ENCODE measurements at places on chromosomes 4 and X.

GRCh38 chr4:48047896-48048295 is 31.3 kb downstream of the NIPAL1 start:
- no peak for DNase-seq

- no peak for DNase-seq
These were observed 158.1 kb downstream of the BCOR start for GRCh38 chrX:39939678-39940077.

DNA sequence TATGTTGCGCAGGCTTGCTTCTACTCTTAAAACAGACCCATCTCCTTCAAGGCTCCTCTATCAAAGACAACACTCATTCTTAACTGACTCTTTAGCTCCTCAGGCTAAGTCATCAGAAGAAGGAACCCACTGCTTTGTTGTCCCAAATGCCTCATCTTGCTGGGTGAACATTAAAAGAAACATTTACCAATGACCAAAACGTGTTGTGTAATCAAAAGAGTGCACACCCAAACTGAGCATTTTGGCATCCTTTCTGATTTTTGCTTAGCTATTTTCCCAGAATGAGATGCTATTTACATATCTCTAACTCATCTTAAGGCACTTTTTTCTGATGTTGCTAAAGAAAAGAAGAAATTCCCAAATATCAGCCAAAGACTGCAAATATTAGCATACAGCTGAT is 131.7 kb upstream of the VCX3A start:
- DNase-seq: no peak

DNA sequence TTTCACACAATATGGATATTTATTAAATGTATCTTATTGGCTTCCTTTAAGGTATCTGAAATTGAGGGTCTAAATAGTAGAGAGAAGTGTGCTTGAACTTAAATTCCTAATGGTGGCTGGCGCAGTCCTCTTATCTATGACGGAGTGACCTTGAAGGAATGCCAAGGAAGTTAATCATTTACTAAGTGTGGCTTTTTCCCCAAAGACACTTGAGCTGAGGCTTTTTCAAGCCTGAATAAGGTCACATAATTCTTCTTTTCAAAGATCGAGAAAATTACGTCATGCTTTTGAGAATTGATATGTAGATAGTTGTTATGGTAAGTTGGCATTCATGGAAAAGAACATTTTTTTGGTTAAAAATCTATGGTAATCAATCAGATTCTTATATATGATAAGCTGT is 11.7 kb upstream of the PRPS2 start:
- no peak for DNase-seq

DNA sequence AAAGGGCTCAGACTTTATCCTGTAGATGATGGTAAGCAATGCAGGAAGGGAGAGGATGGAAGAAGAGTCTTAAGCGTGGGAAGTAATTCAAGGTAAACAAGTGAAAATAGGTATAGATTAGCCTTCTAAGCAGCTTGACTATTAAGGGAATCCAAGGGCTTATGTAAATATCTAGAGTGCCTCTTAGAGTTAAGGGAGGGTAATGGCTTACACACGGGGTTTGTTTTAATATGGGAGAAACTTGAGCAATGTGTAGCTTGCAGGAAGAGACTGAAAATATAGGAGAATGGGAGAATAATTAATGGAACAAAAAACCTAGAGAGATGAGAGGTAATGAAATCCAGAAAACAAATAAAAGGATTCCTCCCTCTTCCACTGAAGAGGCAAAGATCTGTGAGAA is 12.8 kb upstream of the SAP30 start:
- no peak for DNase-seq

DNA sequence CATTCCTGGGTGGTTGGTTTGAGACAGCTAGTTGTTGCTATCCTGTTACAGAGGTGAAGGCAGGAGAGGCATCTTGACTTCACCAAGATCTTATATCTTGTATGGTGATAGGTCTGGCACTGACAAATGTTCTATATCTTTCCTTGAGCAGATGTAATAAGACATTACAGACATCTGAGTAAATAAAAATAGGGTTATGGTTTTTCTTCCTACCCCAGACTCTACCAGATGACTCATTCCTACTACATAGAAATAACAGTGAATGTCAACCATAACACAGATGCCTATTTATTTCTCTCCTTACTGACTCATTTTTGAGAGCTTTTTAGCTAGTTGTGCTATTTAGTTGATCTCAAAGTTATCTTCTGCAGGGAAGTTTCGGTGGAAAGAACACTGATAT is 21.9 kb downstream of the HNRNPH2 start:
- DNase-seq: no peak

DNA sequence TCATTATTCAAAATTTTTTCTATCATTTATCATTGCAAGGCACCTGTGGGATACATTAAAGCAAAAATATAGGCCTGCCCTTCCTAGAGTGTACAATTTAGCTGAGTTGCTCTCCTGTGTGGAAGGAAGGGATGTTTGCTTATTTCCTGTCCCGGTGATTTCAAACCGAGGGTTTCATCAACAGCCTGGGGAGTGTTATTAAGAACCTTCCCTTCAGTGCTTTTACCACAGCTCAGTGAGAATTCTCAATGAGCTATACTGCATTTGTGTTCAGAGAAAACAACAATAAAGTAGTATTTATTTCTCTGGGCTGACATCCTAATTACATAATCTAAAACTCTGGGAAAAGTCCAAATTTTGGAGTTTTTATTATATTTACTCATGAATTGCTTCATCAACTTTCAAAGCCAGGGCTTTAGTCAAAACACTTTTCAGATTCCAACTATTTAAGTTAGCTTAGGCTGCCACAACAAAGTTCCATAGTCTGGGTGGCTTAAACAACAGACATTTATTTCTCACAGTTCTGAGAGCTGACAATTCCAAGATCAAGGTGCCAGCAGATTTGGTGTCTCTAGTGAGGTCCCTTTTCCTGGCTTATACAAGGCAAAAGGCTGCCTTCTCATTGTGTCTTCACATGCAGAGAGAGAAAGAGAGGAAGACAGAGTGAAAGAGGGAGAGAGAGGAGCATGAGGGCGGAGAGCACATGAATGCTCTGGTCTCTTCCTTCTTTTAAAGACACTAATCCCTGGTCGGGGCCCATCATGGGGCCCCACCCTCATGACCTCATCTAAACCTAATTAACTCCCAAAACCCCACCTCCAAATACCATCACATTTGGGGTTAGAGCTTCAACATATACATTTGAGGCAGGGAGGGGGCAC is 62.6 kb downstream of the MMRN1 start:
- no peak for DNase-seq

GRCh38 chrX:25295466-25295865 is 279.7 kb upstream of the ARX start:
- no peak for DNase-seq

DNA sequence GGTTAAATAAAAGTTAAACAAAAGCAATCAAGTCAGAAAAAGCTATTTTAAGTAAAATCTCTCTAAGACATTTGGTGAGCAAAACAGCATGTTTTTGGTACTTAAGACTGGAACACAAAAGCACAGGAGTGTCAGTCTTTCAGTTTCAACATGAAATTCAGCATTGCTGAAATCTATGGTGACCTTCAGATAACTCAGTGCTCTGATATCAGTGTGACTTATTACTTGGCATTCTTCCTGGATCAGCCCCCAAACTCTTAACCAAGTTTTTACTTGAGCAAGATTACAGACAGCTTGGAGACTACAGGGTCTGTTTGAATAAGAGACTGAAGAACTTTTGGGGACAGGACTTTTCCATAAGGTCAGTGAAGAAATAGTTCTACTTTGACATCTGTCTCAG is 437.2 kb downstream of the RAPGEF2 start:
- no peak for DNase-seq

GRCh38 chr4:8163436-8164193 is 5.0 kb upstream of the ABLIM2 start:
- no peak for DNase-seq

DNA sequence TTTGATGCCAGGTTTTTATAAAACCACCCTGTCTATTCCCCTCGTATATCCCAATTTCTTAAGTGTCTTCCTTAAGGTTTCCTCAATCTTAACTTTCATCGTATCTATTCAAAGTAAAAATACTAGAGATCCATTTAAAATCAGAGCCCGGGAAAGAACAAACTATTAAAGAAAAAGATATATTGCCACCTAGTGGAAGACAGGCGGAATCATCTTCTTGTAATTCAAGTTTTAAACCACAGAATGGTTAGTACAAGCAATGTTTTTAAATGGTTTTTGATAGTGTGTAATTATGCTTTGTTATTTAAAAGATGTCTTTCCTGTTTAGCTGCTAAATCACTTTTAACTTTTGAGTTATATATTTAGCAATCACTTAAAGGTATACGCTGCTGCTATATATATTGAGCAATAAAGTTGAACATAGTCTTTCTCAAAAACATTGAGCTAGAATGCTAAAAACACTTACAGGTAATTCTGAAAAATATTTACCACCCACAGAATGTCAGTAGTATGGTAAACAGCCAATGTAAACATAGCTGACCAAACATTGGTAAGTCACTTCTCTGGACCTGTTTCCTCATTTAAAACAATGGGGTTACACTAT is 18.2 kb downstream of the PRDM8 start:
- no peak for DNase-seq

- DNase-seq: no peak
These were observed 63.9 kb upstream of the TRIM2 start for GRCh38 chr4:153140294-153140693.

GRCh38 chr4:139642364-139642763 is 23.3 kb upstream of the MGST2 start:
- no peak for DNase-seq

- no peak for DNase-seq
These were observed 87.8 kb upstream of the FAM241A start for GRCh38 chr4:112057470-112057869.

GRCh38 chr4:171601091-171601490 is 212.1 kb upstream of the GALNTL6 start:
- DNase-seq: no peak

GRCh38 chr4:99808260-99808857 is 8.3 kb upstream of the DAPP1 start:
- DNase-seq: peak; percentile 46

DNA sequence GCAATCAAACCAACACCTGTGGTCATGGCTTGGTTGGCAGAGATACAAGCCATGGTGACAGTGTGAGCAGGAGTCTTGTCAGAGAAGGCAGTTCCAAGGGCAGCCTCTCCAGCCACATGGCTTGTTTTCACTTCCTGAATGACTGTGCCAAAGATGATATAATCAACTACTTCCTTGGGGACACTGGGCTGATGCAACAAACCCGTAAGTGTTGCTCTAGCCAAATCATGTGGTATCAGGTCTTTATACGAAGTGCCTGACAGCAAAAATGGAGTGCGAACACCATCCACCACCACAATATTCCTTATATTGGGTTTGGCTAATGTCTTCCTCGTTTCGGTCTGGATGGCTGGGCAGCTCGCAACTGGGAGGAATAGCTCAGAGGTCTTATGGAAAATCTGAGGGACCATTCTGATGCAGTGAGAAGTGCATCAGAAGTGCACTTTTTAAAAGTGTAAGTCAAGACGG is 922.0 kb downstream of the NLGN4X start:
- no peak for DNase-seq

DNA sequence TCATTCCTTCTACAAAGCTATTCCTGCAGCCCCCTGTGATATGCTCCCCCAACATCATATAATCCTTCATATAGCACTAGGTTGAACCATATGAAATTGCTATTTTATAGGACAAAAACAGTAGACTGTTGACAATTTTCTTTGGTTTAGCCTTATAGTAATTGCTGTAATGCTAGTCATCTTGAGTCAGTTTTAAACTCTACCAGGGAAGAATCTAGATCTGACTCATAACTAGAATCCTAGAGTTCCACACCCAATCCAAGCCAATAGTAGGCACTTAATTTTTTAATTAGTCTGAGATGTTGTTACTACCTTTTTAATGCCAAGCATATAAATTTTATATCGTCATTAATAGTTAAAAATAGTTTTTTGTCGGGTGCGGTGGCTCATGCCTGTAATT is 136.8 kb downstream of the CHRNA9 start:
- DNase-seq: no peak

DNA sequence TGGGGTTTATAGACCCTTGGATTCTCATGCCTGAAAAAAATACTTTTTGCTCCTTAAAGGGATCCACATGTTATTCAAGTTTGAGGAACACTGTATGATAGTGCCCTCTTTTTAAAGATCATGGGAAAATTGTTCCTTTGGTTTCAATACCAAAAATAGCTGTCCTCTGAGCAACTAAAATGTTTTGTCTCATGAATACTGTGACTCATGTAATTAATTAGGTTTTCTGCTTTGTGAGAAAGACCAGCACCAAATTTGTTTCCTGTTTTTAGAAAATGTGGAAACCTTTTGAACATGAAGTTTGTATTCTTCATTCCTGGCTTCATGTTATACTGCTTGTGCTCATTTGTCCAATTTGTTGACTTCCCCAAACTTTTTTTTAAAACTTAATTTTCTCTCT is 127.6 kb upstream of the SH3RF1 start:
- no peak for DNase-seq

DNA sequence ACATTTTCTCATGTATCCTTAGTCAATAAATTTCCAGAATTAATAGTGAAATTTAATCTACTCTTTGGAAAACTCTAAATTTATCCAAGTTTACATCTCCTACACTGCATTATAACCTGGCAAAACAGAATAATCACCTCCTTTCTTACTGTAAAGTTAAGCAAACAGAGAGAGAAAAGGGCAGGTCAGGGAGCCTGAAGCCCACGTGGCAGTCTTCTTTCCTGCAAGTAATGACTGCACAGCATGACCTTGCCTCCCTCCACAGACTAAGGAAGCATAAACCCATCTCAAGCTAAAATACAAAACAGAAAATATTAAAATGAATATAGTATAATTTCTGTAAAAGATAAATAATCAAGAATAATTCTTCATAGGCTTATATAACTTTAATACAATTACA is 1153.0 kb downstream of the C4orf33 start:
- no peak for DNase-seq

GRCh38 chrX:9558615-9559014 is 93.8 kb downstream of the TBL1X start:
- DNase-seq: no peak

GRCh38 chr4:48420144-48420543 is 63.0 kb upstream of the SLC10A4 start:
- DNase-seq: no peak

- no peak for DNase-seq
These were observed 162.8 kb downstream of the NHS start for GRCh38 chrX:17537723-17538243.

DNA sequence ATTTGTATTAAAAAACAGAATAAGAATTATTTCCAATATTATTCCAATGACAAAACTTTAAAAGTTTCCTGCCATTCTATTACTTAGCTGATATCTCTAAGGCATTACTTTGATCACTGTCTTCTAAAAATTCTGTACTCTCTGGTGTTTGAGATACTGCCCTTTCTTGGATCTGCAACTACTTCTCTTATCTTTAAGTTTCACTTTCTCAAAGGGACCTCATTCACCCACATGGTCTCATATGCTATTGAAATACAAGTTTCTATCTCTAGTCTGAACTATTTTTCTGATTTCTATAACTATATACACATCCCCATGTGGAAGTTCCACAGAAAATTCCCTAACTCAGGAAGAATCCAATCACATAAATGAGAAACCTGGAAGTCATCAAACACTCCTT is 22.2 kb downstream of the TMPRSS11E start:
- DNase-seq: no peak

DNA sequence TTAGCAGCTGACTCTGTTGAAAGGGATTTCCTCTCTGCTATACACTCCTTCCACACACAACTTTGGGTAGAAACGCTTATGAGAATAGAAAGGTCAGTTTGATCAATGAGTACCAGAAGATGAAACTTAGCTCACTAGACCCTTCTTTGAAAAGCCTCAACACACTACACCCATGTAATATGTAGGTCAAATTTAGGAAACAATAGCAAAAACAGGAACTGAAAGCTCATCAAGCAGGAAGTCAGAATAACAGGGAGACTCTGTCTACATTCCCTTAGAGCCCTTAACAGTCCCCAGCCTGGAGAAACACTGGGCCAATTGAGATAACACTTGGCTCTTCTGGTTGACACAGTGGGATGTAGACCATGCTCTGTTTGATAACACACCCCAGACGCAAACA is 30.7 kb downstream of the SRPX2 start:
- no peak for DNase-seq
